Cardiac septum (tissue), 1 donor: ENCODE measurements at places on chromosomes 2 and 18. TPM values are rescaled to one million over a fixed set of nuclear protein-coding genes. Genes with fewer than 3 reads are reported as not detected.

DNA sequence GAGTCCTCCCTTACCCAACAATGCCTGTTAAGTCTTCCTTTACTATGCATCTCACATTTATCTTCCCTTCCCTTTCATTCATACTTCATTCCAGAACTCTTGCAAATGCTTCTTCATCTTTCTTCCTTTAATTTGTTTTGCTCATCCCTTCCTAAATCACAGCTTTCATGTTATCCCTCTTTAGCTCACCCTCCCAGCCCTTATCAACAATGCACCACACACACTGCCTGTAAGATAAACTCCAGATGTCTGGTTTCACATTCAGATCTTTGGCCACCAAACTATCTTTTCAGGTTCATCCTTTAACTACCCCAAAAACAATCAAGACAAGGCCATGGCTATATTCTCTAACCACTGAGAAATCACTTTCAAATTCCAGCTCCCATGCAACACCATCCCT is 3.4 kb downstream of the CCDC93 start:
- DNase-seq = no peak

GRCh38 chr2:12057436-12058166 is 311.2 kb downstream of the LPIN1 start:
- no peak for DNase-seq

- DNase-seq = no peak
Measured at GRCh38 chr2:20532634-20533437, 86.0 kb downstream of the RHOB start.

Gene PSMG2
- total RNA-seq = 43.8 TPM

GRCh38 chr2:114642166-114642770 is 199.8 kb downstream of the DPP10 start:
- no peak for DNase-seq

DNA sequence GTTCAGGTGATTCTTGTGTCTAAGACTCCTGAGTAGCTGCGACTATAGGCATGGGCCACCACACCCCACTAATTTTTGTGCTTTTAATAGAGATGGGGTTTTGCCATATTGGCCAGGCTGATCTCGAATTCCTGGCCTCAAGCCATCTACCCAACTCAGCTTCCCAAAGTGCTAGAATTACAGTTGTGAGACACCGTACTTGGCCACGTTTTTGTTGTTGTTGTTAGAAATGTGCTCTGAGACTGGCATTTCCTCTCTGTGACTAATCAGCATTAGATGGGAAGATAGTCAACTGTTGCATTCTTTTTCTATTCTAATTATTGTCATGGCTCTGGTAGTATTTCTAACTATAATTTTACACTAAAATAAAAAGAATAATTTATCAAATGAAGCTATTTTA is 191.7 kb downstream of the CAMKMT start:
- DNase-seq = no peak

- DNase-seq = no peak
Measured at GRCh38 chr2:110979471-110980338, 141.0 kb upstream of the BCL2L11 start.
